Breast epithelium (tissue), 4 donors: ENCODE measurements at places on chromosomes 7 and 10. TPM values are rescaled to one million over a fixed set of nuclear protein-coding genes. Genes with fewer than 3 reads are reported as not detected.

The CAV1 gene
- total RNA-seq: 729 TPM

The MACROH2A2 gene
- total RNA-seq: 4.8 TPM

The DYNC1I1 gene
- total RNA-seq: 5.7 TPM

The CCL24 gene
- 1.3 TPM for total RNA-seq

The SLC26A5 gene
- 0.48 TPM for total RNA-seq

The MMP21 gene
- total RNA-seq: 0.59 TPM

GRCh38 chr10:6621536-6621935 is 41.5 kb upstream of the PRKCQ start:
- no peaks in the 10 kb centered on the region for H3K4me1 ChIP-seq
- no peak overlapping the region for H3K27ac ChIP-seq

DNA sequence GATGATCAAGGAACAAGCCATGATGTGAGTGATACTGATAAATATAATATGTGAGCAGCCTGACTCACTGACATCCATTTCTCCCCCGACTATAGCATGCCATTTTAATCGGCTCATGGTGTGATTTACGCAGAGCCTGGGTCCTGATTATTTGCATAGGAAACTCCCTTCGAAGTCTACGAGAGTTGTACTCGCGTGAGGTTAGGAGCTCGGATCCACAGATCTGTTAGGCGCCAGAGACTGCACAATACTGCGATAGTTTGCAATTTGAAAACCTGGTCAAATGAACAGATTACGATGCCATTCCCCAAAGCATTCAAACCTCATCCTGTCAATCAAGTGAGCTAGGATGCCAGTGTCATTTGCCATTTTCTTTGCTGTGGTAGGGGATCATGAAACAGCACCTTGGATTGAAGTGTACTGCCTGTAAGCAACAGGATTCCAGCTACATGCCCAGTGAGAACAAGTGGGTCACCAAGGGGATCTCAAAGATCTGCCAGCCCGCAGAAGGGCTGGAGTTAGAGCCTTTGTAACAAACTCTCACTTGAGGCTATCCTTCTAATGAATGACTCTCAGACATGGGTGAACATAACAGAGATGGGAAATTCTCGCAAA is 158.3 kb downstream of the FRMD4A start:
- peaks cover 39% of the 10 kb centered on the region for H3K27me3 ChIP-seq
- no peak for DNase-seq
- no peaks in the 10 kb centered on the region for H3K4me1 ChIP-seq
- H3K36me3 ChIP-seq: no peaks in the 10 kb centered on the region
- H3K4me3 ChIP-seq: no peak overlapping the region

DNA sequence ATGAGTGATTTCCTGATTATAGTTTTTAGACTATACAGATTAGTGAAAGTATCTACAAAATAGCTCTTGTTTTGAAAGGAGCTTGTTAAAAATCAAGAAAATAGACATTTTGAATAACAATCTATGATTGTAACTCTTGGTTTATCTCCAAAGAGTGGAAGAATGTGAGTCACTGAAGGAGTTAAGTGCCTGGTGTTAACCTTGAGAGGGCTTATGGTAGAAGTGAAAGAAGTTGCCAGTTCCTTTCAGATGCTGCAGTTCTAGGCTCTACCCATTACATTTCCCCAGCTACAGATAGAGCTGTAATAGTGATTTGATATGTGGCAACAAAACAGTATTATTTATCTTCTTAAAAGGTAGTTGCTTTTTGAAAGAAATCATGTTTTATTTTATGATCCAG is 12.7 kb downstream of the NRBF2 start:
- H3K27ac ChIP-seq: peak overlapping the region; percentile 25
- no peak overlapping the region for H3K4me3 ChIP-seq
- no peak for DNase-seq
- no peaks in the 10 kb centered on the region for H3K36me3 ChIP-seq
- H3K27me3 ChIP-seq: no peaks in the 10 kb centered on the region

GRCh38 chr10:101845893-101846292 is 2.3 kb upstream of the KCNIP2 start:
- no peak overlapping the region for H3K27ac ChIP-seq
- no peaks in the 10 kb centered on the region for H3K27me3 ChIP-seq
- DNase-seq: no peak
- H3K4me1 ChIP-seq: peaks cover under 1% of the 10 kb centered on the region

DNA sequence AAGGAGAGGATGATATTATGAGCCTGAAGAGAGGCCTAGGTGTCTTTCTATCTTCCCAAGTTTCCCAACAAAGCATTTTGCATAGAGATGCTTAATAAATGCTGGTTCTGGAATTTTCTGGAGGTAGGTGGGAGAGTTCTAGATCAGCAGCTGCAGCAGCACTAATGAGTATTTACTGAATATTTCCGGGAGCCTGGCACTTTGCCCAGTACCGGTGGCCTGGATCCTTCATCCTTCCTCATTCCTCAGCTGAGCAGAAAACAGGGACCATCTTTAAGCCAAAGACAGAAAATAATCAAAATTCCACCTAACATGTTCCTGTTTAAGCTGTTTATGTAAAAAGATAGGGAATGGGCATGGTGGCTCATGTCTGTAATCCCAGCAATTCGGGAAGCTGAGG is 813.2 kb upstream of the AUTS2 start:
- H3K36me3 ChIP-seq: no peaks in the 10 kb centered on the region
- H3K4me1 ChIP-seq: no peaks in the 10 kb centered on the region
- no peak overlapping the region for H3K27ac ChIP-seq

DNA sequence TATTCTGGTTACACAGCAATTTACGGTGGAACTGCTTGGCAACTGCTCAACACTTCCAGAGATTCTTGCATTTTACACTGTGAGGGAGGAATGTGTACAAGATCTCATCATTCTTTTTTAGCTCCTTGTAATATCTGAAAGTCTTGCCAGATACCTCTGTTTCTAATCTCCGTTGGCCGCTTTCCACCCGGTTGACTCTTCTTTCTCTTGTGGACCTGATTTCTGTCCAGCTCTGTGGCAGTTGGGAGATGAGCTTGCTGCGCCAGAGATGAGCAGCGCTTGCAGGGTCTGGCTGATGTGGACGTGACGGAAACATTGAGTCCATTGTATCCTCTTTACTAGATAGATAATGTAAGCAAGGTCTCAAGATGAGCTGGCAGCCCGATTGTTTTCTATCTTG is 27.6 kb downstream of the SPAG6 start:
- no peaks in the 10 kb centered on the region for H3K27me3 ChIP-seq
- DNase-seq: no peak
- no peak overlapping the region for H3K27ac ChIP-seq
